ENCODE measurements at places on chromosomes 6 and 20.

GRCh38 chr6:743320-744096, 50.6 kb upstream of the EXOC2 start:
- DNase-seq, result no peak

GRCh38 chr6:90338409-90338808, 41.8 kb upstream of the BACH2 start:
- no peak for DNase-seq

- DNase-seq, result peak; percentile 66
Measured at GRCh38 chr20:11891077-11891775, 26.5 kb upstream of the BTBD3 start.

DNA sequence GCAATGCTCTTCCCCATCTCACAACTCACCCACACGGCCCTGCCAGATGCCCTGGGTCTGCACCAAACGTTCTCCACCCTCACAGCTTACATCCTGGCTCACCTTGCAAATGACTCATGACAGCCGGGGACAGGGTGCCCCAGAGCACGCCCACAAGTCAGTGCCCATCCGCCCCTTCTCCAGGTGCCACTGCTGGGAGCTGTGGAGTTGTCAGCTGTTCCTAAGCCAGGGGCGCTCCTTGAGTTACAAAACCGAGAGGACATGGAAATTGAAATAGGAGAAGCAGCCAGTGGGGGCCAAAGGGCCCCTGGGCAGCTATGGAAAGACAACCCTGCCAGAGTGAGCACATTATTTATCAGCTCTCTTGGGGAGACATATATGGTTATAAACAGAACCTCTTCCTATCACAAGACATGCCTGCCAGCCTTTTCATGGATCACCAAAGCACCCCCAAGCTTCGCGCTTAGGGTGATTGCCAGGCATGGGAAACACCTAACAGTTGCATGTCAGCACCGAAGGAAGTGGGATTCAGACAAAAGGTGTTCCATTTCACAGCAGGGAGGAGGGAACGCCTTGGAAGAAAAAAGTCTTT, 236.8 kb downstream of the LY86 start:
- no peak for DNase-seq

- peak; percentile 39 for DNase-seq
Measured at GRCh38 chr20:1800777-1801176, 94.4 kb upstream of the SIRPA start.

DNA sequence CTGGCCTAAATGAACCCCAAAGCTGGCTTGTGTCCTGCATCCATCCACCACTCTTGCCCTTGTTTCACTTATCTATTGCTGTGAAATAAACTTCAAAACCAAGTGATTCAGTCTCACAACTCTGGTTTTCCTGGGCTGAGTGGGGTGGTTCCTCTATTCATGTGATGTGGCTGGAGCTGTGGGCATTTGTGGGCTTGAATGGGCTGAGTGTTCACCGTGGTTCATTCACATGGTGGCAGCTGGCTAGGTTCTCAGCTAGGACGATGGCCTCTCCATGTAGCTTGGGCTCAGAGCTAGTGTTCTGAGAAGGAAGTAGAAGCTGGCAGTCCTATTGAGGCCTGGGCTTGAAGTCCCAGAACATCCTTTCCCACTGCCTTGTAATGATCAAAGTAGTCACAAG, 30.4 kb downstream of the FKBP1A start:
- no peak for DNase-seq

DNA sequence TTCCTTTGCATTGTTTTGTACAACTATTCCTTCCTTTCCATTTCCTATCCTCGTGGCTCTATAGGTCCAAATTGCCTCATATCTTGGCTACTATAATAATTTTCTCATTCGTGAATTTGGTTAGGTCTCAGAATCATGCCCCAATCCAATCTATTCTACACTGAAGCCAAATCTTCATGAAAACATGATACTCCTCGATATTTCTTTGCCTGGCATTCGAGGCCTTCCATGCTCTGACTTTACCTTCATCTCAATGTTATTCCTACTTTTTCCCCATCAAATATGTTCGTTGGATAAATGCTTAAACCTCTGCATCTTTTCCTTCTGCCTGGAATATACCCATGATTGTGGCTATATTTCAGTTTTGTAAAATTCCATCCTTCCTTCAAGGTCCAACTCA, 30.4 kb downstream of the TCF21 start:
- DNase-seq, result no peak

GRCh38 chr20:50029083-50029696, 46.4 kb downstream of the SNAI1 start:
- DNase-seq, result no peak

GRCh38 chr20:24146231-24146634, 157.7 kb upstream of the GGTLC1 start:
- no peak for DNase-seq

GRCh38 chr6:22222469-22222868, 74.4 kb downstream of the PRL start:
- no peak for DNase-seq

GRCh38 chr6:32679492-32679891, 13.0 kb upstream of the HLA-DQB1 start:
- DNase-seq, result no peak
